ENCODE measurements at places on chromosomes 13 and 19.

DNA sequence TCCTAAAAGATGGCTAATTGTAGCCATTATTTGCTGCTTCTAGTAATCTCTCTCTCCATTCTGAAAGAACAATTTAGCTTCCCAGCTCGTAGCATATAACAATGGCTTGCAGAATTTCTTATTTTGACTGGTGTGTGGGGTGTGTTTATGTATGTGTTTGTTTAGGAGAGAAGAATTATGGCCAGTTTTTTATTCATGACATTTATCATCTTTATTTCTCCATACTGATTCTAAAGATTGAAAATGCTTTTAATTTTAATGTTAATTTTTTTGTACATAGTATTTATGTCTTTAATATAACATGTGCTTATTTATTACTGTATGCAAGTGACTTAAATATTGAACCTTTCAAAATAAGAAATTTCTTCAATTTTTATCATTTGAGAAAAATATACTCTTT lies 115.8 kb upstream of the TMTC4 start:
- DNase-seq: no peak

- DNase-seq: no peak
Measured at GRCh38 chr19:6263735-6264444, 15.9 kb downstream of the MLLT1 start.

GRCh38 chr13:20528452-20528851 lies 2.8 kb upstream of the CRYL1 start:
- DNase-seq: peak; percentile 65

GRCh38 chr19:46958532-46958931 lies 61.1 kb upstream of the NPAS1 start:
- DNase-seq: peak; percentile 58

DNA sequence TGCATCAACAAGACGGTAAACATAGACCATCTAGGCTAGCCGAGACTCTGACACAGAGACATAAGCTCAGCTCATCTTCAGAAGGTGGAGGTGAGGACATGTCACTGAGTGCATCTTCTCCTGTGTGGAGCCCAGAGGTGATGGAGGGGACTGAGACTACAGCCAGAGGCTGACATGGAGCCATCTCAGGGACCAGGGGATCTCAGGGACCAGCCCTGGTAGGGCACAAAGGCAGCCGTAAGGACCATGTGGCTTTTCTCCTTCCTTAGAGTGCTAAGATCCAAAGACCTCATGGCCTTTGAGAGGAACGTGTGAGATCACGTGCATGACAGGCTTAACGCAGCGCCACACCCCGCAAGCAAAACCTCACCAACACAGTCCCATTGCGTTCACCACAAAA lies 126.9 kb downstream of the RAB20 start:
- DNase-seq: no peak

GRCh38 chr13:104895521-104895920 lies 1639.9 kb downstream of the EFNB2 start:
- DNase-seq: no peak

- no peak for DNase-seq
Measured at GRCh38 chr19:30049846-30050667, 108.0 kb downstream of the URI1 start.

- DNase-seq: no peak
Measured at GRCh38 chr13:32549788-32550187, 11.2 kb upstream of the N4BP2L2 start.
